ENCODE measurements at places on chromosomes 1 and 21. TPM values are rescaled to one million over a fixed set of nuclear protein-coding genes. Genes with fewer than 3 reads are reported as not detected.

The AIRE gene
- total RNA-seq, result 1.4 TPM

The SMPDL3B gene
- total RNA-seq, result not detected

The E2F2 gene
- 5.4 TPM for total RNA-seq

GRCh38 chr21:46369520-46370235 is 45.7 kb downstream of the PCNT start:
- no peak for DNase-seq

DNA sequence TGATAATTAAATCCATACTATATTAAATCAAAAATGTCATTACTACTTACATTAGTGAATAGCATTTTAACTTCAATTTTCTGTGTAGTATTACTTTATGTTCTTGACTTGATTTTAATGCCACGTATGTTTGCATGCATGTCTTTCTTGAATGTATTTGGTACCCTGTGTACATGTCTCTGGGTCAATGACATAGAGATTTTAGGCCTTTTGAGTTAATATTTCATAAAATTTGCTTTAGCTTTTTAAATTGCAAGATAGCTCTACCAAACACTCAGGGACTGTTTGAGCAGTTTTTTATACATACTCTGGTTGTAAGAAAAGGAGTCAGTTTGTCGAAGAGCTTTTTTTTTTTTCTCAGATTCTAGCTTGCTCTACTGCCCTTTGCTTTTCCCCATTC is 1.5 kb downstream of the MLLT11 start:
- DNase-seq, result no peak

DNA sequence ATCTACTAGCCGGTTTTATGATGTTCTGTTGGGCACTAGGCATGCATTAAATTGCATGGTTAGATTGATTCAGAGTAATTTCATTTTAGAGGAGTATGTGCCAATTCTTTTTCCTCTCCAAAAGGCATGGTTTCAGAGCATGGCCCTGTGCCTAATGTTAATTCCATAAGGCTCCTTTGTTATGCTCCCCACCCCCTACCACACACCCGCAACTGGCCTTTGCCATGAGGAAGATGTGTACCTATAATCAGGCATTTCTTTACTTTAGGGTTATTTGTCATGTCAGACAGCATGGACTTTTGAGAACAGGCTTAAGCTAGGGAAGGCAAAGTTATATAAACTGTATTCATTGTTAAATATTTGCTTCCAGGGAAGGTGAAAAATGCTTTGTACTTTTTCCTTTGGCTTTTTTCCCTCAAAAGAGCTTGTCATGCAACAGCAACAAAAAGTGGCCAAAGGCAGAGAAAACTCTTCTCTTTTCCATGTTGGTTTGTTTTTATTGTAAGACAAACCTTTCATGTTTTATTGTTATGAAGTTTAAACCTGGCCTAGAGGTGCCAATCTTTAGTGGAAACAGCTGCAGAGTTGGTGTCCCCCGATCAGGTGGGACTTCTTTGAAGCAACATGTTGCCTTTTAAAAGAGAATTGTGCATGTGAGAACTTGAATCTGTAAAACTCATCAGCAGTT is 24.3 kb upstream of the NBL1 start:
- DNase-seq, result no peak

- no peak for DNase-seq
These were observed 90.6 kb downstream of the SGIP1 start for GRCh38 chr1:66624412-66625060.

GRCh38 chr1:115190540-115191170 is 101.4 kb upstream of the TSPAN2 start:
- DNase-seq, result no peak

DNA sequence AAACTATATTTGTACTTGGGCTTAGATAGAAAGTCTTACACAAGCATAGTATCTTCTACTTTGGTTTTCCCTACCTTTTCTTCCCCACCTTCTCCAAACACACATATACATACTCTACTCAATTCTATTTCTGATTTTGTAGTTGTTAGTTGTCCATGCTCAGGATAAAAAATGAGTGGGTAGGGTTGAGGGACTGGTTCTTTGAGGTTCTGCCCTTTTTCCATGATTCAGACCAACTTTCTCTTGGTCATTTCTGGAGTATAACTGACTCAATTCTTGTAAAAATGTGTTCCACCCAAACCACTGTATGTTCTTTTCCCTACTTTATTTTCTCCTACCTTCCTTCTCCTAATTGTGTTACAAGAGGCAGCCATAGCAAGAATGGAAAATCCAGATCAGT is 3.3 kb downstream of the CFAP126 start:
- no peak for DNase-seq

DNA sequence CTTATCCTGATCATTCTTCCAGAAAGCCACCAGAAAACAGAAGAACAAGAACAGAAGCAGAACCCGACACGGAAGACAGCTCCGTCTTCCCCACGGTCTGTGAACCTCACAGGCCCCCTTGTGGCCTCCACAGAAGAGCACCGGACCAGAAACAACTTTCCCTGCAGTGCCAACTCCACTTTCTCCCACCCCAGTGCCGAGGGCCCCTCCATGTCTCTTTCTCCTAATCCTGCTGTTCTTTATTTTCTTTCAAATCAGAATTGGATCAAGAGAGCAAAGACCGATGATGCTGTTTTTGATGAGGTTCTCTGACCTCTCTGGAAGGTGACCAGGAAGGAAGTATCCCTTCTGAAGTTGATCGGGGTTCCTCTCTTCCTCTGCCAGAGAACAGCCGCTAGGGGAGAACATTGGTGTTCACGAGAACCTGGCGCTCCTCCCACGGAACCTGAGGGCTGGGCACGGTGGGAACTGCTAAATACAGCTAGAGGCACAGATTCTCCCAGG is 58.9 kb upstream of the CTTNBP2NL start:
- no peak for DNase-seq

DNA sequence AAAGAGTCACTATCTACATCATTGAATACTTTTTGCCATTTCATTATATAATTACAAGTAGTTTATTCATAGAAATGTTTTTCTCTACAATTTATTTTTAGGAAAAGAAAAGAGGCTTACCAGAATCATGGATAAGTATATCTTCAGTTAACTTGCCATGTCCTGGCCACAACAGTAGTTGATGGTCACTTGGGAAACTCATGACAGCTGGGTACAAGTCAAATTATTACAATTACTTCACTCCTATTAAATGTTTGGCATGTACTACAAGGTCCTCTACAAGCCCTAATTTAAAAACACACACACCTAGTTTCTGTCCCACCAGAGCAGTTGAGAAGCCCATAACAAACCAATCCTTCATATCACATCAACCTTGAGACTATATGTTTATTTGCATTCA is 29.4 kb downstream of the PALMD start:
- DNase-seq, result no peak

DNA sequence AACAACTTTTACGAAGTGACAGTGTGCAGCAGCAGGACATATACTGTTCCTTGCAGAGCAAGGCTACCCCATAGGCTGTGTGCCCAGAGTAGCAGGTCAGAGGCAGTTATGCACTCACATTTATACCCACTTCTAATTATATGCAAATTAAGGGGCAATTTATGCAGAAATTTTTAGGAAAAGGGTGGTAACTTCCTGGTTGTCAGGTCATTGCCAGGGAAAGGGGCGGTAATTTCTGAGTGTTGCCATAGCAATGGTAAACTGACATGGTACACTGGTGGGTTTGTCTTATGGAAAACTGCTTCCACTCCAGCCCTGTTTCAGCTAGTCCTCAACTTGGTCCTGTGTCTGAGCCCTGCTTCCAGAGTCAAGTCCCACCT is 12.0 kb upstream of the SLAMF1 start:
- no peak for DNase-seq

GRCh38 chr1:239755107-239755912 is 336.4 kb upstream of the FMN2 start:
- no peak for DNase-seq

- no peak for DNase-seq
These were observed 1.5 kb downstream of the GALNT2 start for GRCh38 chr1:230068621-230068873.

Measured in T-helper 17 cell (primary cell).